ENCODE measurements at places on chromosomes 6 and 20.

DNA sequence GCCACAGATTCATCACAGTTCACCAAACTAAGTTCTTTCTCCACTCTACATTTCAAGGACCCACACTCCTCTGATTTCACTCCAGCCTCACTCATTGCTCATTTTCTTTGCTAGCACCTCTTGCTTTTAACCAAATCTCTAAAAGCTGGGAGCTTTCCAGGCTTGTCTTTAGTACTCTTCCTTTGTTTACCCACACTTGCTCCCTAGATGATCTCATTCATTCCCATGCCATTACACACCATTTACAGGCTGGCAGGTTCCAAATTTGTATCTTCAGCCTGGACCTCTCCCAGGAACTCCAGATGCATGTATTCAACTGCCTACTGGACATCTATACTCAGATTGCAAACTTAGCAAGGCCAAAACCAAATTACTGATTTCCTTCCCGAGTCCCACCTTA, 5.3 kb upstream of the GUCA1B start:
- DNase-seq: no peak

GRCh38 chr6:27791182-27791943, 120.8 kb downstream of the OR2B2 start:
- DNase-seq: peak; percentile 65

GRCh38 chr20:9059931-9060330, 9.0 kb upstream of the PLCB4 start:
- DNase-seq: no peak

DNA sequence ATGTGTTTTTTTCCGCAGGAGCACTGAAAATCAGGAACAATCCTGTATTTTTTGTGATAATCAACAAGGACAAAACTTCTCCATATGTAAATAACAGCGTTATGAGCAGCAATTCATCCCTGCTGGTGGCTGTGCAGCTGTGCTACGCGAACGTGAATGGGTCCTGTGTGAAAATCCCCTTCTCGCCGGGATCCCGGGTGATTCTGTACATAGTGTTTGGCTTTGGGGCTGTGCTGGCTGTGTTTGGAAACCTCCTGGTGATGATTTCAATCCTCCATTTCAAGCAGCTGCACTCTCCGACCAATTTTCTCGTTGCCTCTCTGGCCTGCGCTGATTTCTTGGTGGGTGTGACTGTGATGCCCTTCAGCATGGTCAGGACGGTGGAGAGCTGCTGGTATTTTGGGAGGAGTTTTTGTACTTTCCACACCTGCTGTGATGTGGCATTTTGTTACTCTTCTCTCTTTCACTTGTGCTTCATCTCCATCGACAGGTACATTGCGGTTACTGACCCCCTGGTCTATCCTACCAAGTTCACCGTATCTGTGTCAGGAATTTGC, at the start of gene TAAR6:
TSS of gene TAAR6 (plus strand) at position 102 of the 557 bp plus-strand sequence. CDS start at position 102, 0 bp downstream.
- no peak for DNase-seq

GRCh38 chr6:11605507-11605905, 68.0 kb downstream of the TMEM170B start:
- no peak for DNase-seq
